Ureter (tissue), 1 donor: ENCODE measurements at places on chromosomes 1 and 21. TPM values are rescaled to one million over a fixed set of nuclear protein-coding genes. Genes with fewer than 3 reads are reported as not detected.

TAL1 gene
- 3.2 TPM for total RNA-seq

GRCh38 chr21:43294194-43294902, 125.5 kb downstream of the CRYAA start:
- no peak for DNase-seq

GRCh38 chr1:218347336-218347722, 2.2 kb downstream of the TGFB2 start:
- DNase-seq = no peak

DNA sequence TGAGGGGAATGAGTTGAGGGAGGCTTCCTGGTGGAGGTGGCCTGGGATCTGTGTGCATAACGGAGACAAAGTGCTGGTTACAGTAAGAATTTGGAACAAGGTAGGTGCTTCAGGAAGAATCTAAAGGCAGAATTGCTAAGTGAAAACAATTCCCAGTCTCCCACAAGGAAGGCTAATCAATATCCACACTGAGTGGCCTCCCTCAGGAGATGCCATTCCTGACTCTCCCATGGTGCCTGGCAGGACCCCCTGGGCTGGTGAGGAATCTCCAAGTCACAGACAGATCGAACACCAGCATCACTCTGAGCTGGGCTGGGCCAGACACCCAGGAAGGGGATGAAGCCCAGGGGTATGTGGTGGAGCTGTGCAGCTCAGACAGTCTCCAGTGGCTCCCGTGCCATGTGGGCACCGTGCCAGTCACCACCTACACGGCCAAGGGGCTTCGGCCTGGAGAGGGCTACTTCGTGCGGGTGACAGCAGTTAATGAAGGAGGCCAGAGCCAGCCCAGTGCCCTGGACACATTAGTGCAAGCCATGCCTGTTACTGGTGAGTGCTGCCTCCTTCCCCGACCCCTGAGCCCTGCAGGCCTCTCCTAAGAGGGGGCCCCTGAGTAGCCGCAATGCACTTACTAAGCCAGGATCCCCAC, 30.7 kb downstream of the IGFN1 start:
- no peak for DNase-seq

- DNase-seq = no peak
Measured at GRCh38 chr1:2988256-2988655, 33.0 kb upstream of the ACTRT2 start.

GRCh38 chr1:168227620-168228019, 1.8 kb downstream of the SFT2D2 start:
- no peak for DNase-seq
